HuH-7 (cell line): ENCODE measurements at places on chromosomes 6 and 20.
A peak's percentile ranks its signal among the peaks of the same experiment; 100 is the strongest.

DNA sequence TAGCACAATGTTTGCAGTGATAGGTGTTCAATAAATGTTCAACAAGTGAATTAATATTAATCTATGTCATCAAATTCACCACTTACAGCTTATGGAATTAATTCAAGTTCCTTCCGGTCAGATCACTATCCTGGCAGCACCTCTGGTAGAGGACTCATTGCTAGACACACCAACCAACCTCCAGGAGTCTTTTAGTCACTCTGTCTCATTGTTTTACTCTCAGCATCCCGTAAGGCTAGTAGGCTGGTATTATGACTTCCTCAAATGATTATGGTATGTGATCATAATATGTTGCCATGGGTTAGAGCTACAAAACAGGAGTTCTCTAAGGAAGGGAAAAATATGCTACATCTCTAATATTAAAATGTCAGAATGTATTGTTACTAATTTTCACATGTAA lies 21.7 kb upstream of the MMS22L start:
- DNase-seq: no peak

DNA sequence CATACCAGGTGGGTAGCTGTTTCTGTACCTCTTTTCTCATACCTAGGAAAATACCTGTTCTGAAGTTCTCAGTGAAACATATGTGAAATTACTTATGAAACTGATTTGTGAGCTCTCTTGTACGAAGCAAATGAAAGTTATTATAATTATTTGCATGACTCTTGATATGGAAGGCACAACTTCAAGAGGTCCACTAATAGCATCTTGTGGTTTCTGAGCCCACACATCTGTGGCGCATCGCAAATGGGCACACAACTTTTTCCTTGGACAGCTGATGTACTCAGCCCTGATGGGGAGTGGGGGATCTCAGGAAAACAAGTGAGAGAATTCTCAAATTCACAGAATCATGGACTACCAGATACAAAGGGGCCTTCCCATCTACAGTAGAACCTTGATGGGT lies 432.3 kb downstream of the CD83 start:
- no peak for DNase-seq

- DNase-seq: no peak
These were observed 979.0 kb downstream of the KIF16B start for GRCh38 chr20:15594158-15594695.

DNA sequence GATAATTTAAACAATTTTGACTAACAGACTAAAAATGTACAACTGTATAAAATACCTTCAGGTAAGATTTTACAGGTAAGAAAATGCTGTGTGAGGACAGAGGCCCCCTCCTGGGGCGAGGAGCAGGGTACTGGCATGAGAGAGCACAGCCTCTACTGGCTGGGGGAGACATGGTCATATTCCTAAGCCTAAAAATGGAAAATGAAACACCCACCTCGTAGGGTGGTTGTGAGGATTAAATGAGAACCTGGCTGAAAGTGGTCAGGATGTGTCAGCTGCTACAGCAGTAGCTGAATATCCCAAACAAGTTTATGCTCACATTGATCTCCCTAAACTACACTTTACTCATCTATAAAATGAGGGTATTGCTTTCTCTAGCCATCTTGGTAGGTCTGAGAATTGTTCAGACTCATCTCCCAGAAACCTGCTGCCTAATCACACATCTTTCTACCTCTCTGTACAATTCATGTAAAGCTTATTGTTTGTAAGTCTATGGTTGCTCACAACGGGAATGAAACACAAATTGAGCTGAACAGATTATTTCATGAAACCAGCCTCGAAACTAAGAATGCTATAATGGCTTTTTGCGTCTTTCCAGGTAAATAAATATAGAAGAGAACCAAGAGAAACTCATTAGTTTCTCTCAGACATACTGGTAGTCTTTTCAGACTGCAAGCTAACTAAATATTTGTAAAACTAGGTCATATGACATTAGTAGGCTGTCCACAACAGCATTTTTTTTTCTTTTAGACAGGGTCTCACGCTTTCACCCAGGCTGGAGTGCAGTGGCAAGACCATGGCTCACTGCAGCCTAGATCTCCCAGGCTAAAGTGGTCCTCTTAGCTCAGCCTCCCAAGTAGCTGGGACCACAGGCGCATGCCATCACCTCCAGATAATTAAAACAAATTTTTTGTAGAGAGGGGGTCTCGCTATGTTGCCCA lies 69.6 kb downstream of the POPDC3 start:
- DNase-seq: no peak

DNA sequence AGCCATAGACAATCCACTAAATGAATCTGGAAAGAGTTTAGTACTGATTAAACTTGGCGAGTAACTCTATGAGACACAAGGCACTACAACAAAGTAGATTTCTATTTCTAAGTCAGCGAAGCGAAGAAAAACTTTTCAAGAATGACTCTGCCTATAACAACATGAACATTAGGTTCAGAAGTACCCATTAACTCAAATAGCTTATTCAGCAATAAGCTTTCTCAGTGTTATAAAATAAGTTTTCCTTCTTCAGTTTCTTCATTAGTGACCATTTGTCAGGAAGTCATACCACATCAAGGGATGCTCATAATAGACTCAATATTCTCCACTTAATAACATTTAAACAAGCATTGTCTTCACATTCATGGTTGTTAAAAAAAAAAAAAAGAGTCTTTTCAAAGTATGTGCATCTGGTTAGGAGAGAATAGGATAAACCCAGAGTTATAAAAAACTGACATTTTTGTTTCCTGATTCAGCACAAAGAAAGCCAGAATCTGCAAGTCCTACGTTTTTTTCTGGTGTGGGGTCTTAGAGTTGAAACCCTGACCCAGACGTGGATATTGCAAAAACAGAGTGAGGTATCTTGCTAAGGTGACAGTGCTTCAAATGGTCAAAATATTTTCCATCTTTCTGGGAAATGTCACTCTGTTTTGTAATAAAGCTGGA lies 148.2 kb upstream of the PREP start:
- no peak for DNase-seq

DNA sequence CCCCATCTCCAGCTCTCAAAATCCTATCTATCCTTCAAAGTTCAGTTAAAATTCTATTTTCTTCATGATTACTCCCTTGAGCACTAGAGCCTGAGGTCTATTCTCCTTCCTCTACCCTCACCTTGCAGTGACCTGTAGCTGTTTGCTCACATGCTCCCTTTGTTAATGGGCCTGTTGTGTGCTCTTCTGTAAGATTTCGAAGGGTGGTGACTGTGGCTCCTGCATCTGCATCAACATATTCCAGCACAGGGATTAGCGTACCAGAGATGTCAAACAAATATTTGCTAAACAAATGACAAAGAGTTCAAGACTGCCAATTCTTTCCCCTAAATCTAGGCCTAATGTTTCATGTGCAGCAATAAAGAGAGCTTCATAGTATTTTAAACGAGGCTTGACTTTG lies 69.5 kb downstream of the ELOVL5 start:
- DNase-seq: no peak

DNA sequence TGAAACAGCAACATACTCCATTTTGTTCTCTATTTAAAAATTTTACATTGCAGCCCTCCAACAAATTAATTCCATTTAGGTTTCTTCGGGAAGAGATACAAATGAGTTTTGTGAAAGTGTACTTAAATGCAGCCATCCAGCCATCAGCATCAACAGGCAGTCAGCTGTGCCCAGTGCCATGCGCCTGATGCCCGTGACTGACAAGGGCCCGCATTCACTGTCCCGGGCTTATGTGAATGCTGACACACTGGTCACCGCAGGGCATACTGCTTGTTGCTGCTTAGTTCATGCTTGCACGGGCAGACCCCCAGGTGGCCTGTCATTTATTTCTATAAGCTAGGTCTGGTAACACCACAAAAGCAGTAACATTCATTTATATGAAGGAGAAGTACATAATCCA lies 224.9 kb upstream of the QKI start:
- no peak for DNase-seq

- DNase-seq: no peak
These were observed 30.3 kb downstream of the ZNF318 start for GRCh38 chr6:43339168-43339567.

DNA sequence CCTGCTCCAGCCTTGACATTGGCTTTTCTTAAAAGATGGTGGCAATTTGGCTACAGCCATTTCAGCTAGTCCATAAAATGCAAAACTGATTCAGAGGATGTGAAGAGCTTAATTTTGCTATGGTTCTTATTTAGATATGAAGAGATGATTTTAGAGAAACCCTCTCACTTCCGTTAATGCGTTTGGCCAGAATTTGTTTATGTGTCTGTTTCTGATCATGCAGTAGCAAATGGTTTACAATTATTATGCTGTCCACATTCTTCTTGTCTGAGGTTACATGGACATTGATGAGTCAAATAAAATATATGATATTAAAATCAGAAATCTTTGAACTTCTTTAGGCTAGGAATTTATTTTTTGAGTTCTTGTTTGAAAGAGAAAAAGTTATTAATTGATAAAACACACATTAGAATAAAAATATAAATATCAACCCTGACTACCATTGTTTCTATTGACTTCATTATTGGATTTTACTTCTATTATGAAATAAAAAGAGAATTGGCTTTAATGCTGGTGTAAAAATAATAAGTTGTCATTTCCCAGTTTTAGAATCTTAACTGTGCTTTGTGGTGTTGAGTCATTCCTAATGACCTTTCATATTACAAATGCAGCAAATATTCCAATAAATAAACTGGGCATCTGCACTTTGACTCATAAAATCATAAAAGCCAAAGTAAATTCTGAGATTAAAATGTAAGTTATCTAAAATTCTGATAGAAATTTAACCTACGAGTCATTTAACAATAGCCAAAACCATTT lies 1286.0 kb upstream of the GJE1 start:
- no peak for DNase-seq

DNA sequence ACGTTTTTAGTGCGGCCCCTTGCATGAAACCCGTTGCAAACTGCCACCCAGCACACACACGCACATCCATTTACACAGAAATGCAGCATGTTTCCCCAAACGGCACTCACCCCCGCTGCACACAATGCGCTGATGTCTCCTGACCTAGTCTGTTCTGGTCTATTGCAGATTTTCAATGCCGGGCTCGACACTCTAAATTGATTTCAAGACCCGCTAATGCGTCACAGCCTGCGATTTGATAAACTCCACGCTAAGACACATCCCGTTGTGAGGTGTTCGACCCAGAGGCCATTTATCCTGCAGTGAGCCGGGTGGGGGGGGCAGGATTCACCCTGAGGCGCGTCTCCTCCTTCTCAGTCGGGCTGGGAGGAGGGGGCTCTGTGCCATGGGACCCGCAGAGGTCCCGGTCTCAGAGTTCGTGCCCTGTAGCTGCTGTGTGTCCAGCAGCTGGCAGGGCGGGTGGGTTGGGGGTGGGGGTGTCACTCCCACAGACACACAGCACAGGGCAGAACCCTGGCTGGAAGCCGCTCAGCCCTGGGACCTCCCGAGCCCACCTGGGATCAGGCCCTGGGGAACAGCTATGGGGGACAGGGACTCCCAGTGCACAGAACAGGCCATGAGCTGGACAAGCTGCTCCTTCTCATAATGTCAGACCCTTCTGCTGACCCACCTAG lies 367.9 kb downstream of the PREX1 start:
- DNase-seq: no peak

DNA sequence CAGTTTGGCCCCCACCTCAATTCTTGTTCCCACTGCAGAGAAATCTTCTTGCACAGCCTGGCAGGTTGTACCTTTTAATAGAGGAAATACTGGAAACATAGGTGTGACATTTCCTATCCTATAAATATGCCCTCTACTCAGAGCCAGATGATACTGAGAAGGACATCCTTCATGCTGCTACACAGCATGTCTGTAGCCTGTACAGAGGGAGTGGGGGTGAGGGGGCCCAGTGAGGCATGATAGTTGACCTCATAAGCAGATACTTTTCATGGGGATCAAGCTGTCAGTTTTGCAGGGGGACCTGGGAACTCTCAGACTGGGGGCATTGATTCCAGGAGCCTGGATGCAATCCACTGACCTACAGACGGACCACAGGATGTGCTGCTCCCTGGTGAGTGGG lies 96.2 kb upstream of the TOP1 start:
- no peak for DNase-seq

DNA sequence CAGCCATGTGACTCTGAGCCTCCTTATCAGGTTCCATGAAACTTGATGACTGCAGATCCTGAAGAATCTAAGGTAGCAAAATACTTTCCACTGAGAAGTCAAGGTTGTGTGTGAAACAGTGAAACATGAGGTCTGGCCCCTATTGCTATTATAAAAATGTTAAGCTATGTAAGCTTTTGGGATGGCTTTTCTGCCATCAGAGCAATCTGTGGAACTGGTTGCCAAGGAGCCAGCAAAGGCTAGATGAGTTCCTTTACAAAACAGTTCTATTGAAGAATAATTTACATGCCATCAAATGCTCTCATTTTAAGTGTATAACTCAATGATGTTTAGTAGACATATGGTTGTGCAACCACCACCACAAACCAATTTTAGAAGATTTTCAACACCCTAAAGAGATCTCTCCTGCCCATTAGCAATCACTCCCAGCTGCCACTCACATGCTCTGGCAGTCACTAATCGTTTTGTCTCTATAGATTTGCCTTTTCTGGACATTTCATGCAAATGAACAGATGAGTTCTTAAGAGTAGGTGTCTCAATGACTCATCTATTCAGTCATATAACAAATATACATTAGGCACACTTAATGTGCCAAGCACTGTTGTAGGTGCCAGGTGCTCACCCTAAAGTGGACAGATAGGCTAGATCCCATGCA lies 19.9 kb upstream of the MEP1A start:
- DNase-seq: no peak

GRCh38 chr6:2766767-2767656 lies 1.8 kb downstream of the WRNIP1 start:
- no peak for DNase-seq

GRCh38 chr20:20989081-20989480 lies 117.1 kb downstream of the LINC00237 start:
- no peak for DNase-seq

GRCh38 chr6:130717657-130718056 lies 109.5 kb upstream of the SMLR1 start:
- DNase-seq: no peak

DNA sequence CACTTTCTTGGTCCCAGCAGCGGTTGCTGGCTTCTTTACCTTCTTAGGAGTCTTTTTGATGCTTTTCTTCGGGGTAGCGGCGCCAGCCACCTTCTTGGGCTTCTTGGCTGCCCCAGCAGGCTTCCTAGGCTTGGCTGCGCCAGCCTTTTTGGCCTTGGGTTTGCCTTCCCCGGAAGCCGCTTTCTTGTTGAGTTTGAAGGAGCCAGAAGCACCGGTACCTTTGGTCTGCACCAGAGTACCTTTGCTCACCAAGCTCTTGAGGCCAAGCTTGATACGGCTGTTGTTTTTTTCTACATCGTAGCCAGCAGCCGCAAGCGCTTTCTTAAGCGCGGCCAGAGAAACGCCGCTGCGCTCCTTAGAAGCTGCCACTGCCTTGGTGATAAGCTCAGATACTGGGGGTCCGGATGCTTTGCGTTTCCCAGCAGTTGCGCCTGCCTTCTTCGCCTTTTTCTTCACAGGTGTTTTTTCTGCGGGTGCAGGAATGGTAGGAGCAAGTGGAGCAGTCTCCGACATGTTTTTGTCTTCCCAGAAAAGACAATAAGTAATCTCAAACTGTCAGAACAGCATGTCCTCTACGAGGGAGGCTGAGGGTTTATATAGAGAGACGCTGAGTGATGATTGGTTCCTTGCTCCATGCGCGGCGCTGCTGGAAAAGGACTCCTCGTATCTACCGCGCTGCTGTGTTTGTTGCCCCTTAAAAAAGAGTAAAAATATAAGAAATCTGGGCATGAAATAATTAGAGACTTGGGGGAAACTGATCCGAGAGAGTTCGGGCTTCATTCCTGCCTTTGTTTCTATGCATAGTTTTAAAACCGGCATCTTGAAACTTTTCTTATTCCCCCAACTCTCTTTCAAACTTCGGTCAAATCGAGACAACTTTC lies 130.3 kb upstream of the BTN3A2 start:
- peak; percentile 71 for DNase-seq
